ENCODE measurements at places on chromosomes 12 and 14.
A peak's percentile ranks its signal among the peaks of the same experiment; 100 is the strongest.

- no peak for DNase-seq
Observed at GRCh38 chr12:57049890-57050289, at the start of gene MYO1A. MYO1A (minus strand) TSS chr12:57050129; CDS start chr12:57048323, 1,806 bp downstream.

DNA sequence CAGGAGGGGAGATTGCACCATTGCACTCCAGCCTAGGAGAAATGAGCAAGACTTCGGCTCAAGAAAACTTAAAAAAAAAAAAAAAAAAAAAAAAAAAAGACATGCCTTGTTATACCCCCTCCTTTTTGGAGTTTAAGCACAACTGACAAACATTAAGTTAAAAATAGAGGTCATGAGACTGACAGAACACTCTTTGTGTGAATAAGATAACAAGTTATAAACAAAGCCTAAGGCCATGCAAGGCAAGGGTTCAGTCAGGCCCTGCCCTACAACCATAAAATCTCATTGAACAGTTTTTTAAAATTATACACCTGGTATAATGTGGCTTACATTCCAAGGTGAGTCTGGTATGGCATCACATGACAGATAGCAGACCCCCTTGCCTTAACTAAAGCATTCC is 39.3 kb downstream of the TSPAN19 start:
- peak; percentile 30 for DNase-seq

DNA sequence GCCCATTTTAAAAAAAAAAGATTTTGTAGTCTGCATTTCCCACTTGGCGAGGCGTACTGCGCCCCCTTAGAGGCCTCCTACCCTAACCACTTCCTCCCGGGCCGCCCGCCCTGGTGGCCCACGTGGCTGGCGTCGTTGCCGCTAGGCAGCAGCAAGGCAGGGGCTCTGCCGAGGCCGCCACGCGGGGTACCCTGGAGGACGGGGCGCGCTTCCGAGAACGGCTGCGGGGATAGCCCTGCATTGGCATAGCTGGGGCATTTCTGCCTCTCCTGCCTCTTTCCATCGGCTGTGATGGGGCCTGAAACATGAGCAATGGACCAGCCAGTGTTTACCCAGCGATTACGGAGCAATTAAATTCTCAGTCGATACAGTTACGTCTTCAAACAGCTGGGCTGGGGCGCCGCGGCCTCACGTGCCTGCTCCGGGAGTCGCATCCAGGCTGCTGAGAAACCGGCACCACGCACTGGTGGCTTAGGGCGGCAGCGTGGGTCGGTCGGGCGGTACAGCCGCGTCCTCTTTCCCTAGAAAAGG is 38.0 kb downstream of the IQSEC3 start:
- DNase-seq: no peak

- peak; percentile 62 for DNase-seq
Observed at GRCh38 chr12:57549909-57550640, at the start of gene KIF5A. KIF5A (plus strand) TSS chr12:57550044; CDS start chr12:57550272, 228 bp downstream.

GRCh38 chr12:109832541-109833306 is 474 bp downstream of the TRPV4 start:
- DNase-seq: no peak

- DNase-seq: no peak
Observed at GRCh38 chr12:49503674-49504180, 35.1 kb upstream of the KCNH3 start.

Measured in OCI-M1 (cell line).